GM23248 (cell line): ENCODE measurements at places on chromosomes 3 and 15.

DNA sequence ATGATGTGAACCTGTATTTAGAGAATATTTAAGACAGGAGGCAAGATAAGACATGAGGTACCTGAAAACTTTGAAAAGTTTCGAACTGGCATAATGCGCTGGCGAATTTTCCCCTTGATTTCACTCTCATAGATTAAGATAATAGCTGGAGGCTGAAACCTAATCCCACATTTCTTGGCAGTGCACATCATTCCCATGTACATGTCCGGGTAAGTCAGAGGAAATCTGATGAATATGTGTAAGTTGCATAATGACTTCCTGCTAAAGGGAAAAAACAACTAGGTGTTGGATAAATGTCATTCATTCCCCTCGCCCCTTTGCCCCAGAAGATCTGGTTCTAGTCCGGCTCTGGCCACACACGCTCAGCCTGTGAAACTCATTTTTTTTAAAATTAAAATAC, 3.6 kb downstream of the CEP19 start:
- DNase-seq, result no peak

GRCh38 chr3:179544981-179545645, 17.6 kb upstream of the ACTL6A start:
- peak; percentile 93 for DNase-seq

DNA sequence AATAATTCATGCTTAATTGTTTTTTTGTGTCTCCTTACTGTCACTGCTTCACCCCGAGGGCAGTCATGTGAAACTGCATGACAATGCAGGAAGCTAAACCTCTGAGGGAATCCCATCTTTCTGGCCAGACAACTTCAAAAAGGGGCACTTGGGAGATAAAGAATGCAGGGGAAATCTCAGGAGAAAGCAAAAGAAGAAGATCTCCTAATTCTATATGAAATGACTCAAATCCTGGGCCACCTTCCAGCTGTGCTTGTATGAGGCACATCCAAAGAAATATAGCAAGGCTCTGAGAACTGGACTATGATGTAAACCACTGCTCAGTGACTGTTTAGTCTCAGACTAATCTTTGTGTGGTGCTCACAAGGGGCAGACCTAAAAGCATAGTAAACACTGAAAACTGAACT, 22.6 kb upstream of the UMPS start:
- peak; percentile 95 for DNase-seq

GRCh38 chr3:94159062-94159828, 96.4 kb downstream of the NSUN3 start:
- peak; percentile 59 for DNase-seq

DNA sequence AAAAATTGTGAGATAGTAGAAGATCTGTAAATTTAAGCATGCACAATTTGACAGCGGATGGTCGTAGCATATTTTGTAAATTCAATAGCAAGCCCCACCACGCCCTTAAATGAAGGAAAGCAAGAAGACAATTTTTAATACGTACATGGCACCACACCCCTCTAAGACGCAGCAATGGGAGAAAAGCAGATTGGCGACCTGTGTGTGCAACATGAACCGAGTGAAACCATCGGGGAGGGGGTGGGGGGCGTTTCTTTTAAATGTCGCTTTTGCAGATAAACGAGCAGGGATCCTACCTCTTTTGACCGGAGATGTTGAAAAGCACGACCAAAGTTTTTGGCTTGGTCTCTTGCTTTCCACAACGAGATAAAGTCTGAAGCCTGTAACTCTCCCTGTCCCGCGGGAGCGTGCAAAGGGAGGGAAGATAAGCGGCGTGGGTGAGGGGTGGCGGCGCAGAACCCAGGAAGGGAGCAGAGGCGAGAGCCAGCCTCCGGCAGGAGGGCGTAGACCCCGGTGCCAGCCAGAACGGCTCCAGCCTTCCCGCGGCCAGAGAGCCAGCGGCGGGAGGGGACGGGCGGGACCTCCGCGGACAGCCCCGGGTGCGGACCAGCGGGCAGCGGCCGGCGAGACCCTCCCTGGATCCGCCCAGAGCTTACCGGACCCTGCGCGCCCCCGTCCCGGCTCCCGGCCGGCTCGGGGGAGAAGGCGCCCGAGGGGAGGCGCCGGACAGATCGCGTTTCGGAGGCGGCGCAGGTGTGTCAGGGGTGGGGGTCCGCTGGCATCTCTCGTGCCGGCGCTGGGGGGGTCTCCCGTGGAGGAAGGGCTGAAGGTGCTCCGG, at the start of gene CHL1:
Gene CHL1, plus strand, starts transcription at position 453 of the 838 bp plus-strand sequence. CDS start 123,014 bp downstream, outside the sequence.
- DNase-seq, result no peak

- DNase-seq, result no peak
Measured at GRCh38 chr15:97728791-97729190, 231.7 kb upstream of the ARRDC4 start.

DNA sequence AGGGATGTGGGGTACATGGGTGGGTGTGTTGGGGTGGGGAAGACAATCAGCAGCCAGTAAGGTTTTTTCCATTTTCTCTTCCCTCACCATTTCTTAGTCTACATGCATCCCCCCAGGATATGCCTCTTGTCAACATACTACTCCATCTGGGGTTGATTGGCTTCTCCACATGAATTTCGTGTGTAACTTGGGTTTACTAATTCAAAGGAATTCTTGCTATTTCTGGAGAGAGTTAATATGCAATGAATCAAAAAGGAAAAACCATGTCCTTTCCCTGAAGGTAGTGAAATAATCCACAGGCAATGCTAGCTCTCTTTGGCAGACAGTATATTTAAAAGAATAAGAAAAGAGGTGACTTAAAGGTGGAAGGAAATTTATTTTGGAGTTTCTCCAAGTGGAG, 198.4 kb downstream of the EBLN2 start:
- DNase-seq, result peak; percentile 31

DNA sequence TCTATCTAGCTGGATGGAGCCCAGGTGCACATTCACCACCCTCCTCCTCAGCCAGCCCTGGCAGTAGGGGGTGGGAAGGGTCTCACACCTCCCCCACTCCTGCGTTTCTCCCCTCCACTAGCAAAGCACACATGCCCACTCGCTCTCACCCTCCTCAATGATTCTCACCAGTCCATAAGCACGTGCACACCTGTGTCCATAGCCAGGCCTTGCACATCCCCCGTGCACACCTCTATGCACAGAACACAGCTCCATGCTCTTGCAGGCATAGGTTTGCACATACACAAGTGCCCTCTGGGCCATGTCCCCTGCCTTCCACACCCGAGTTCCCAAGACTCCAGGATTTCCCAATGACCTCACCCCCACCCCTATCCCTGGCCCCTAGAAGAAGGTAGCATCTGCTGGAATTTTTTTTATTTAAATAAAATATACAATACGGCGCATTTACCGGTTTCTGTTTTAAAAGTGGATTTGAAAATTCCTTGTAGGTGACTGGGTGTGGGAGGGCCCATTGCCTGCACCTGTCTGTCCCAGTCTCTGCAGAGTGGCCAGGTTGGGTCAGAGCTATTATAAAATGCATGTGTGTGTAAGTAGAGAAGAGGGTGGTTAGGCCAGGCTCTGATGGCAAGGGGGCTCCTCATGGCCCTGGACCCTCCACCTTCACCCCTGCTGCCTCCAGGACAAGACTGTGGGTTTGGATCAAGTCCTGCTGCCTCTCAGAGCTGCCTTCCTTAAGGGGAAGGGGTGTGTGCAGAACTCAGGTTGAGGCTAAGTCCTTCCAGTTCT, 49.1 kb downstream of the HCN4 start:
- DNase-seq, result no peak

GRCh38 chr3:82143661-82144412, 382.4 kb upstream of the GBE1 start:
- no peak for DNase-seq

GRCh38 chr3:3365716-3366115, 186.2 kb upstream of the CRBN start:
- DNase-seq, result no peak

GRCh38 chr3:12716605-12717151, 42.4 kb downstream of the TMEM40 start:
- DNase-seq, result no peak

- no peak for DNase-seq
Measured at GRCh38 chr3:9098716-9099675, 135.7 kb upstream of the RAD18 start.

GRCh38 chr15:57526076-57526475, 65.6 kb upstream of the MYZAP start:
- DNase-seq, result peak; percentile 72

DNA sequence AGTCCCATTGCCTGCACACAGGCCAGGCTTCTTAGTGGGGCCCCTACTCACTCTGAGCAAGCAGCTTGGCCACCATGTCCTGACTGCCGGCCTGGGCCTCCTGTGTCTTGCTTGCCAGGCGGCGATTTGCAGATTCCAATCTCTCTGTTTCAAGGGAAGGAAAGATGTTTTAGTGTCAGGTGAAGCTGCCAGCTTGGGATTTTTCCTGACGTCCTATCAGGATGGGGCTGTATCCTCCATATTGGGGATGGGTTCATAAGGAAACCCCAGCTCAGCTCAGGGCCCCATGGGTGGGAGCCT, 8.5 kb downstream of the AMOTL2 start:
- no peak for DNase-seq

DNA sequence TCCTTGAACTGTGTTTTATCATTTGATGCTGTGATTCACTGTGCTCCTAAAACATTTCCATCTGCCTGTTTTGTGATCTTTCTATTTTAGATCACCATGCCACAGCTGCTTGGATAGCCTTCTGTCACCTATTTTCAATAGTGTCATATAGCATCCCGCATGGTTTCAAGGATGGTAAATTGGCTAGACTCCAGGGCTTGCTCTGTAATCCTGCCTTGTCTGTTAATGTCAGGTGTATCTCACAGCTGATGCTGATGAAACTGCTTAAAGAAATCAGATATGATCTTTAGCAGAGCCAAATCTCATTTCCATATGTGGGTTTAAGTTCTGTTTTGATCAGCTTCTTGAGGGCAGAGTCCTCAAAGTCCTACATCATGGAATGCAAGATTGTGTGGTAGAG, 182.2 kb downstream of the UBE2E2 start:
- no peak for DNase-seq
